Daoy (cell line): ENCODE measurements at places on chromosomes 2 and 18. TPM values are rescaled to one million over a fixed set of nuclear protein-coding genes. Genes with fewer than 3 reads are reported as not detected.

ATP9B gene
- 7.3 and 8.2 TPM in 2 replicates for total RNA-seq

ANKRD39 gene
- 11.7 and 24.4 TPM in 2 replicates for total RNA-seq

ATP8B1 gene
- total RNA-seq, result 5.2 and 7.5 TPM in 2 replicates

GLI2 gene
- total RNA-seq, result 4.2 and 45.6 TPM in 2 replicates

YES1 gene
- total RNA-seq, result 43.8 and 48.8 TPM in 2 replicates

SLC23A3 gene
- 0.63 and 0.86 TPM in 2 replicates for total RNA-seq

CFC1 gene
- total RNA-seq, result not detected in 2 replicates

CABLES1 gene
- total RNA-seq, result 6.2 and 7.8 TPM in 2 replicates

GPD2 gene
- total RNA-seq, result 36.9 and 56.7 TPM in 2 replicates

RAB31 gene
- total RNA-seq, result 18.2 and 19.3 TPM in 2 replicates

TRPM8 gene
- 0.06 and 0.12 TPM in 2 replicates for total RNA-seq

CHCHD5 gene
- 18.9 and 26.2 TPM in 2 replicates for total RNA-seq

DNA sequence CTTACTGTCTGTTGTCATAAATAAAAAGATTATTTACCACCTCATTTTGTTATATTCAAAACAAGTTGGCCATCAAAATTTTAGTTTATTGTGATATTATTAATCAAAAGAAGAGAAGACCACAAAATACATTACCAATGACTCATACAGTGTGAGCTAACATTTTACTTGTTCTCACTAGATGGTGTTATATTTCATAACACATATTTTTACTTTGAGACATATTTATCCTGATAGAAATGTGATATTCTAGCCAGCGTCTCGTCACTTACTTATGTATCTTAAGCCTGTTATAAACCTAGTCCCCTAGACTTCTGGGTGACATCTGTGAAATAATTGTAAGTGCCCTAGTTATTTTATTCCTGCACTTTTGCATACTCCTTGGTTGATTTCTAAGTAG, 263.2 kb downstream of the CDH7 start:
- DNase-seq, result no peak

DNA sequence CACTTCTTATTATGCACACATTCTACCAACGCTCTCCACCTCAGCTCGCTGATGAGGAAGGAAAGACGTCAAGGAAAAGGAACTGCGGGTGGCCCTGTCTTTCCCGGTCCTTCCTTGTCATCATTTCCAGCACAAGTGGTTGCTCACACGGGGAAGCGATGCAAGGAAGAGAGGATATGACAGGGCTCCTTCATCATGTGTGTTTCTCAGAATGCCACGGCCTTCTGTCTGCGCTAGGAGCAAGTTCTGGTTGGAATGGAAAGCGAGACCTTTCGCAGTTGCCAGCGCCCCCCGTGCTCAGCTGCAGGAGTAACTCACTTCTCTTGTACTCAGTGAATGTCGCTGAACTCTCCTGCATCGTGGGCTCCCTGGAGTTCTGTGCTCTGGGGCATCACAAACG, 191.8 kb upstream of the GLI2 start:
- DNase-seq, result no peak

DNA sequence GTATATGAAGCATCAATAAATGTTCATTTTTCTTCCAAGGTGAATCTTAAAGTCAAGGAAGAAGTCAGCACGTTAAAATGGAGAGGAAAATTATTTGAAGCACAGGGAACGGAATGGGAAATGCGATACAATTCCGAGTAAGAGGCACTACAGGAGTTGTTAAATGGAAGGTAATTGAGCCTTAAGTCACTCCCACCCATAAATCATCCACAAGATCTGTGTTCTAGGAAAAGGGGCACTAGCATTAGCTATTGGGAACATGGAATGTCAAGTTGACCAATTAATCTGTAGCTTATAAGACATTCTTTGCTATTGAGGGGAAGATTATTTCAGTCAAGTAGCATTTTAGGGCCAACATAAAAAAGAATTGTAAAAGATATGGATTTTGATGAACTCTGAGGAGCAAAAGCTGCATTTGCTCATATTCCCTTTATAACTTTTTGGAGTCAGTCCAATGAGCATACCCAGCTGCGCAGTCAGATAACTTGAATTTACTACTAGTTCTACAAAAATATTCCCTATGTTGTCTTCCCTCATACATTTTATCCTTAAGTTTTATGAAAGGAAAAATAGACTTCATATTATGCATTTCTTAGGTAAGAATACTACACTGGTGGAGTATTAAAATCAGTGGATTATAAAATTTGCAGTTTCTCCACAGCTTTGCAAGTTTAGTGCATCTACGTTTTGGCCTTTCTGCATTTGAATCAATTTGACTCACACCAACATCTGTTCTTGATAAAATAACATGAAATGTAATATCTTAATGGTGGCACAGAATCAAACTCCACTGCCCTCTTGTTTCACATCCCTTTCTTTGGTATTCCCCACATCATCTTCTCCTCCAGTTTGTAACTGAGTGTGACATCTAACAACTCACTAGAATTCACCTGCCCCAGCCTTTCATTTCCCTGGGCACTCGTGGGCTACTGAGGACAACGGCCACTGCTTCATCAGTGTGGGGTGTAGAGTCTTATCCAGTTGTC, 95.6 kb downstream of the SP3 start:
- DNase-seq, result no peak

DNA sequence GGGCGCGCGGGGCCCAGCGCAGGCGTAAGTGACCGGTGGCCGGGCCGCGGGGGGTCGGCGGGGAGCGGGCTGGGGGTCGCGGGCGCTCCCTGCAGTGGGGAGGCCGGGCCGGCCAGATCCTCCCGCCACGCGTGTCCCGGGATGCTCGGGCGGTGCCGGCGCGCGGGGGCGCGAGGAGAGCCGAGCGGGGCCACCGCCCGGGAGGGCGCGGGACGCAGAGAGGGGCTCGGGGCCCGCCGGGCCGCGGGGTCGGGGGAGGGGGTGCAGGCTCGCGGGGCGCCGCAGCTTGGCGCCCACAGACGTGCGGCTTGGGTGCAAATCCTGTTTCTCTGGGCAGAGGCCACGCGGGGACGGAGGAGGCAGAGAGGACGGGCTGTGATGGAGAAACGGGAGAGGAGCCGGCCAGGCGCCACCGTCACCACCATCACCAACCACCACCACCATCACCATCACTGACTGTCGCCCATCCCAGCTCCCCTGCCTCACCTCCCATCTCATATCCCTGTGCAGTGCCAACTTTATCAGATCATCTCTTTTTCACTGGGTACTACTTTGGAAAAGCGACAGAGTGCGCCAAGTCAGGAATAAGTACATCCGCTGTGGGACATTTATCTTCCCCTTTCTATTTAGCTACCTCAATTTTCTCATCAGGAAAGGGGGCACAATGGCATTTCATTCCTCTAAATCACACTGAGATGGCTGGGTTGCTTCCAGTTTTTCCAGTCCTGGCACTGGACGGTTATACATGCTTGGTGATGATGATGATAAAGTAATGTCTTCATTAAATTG, 97.2 kb upstream of the GPR45 start:
- peak; percentile 9 for DNase-seq

GRCh38 chr2:190126798-190127197, 64.3 kb upstream of the MSTN start:
- DNase-seq, result no peak

GRCh38 chr2:232349946-232350635, 28.5 kb upstream of the ALPP start:
- DNase-seq, result no peak

- no peak for DNase-seq
Measured at GRCh38 chr2:112340475-112341267, 65.3 kb downstream of the ZC3H6 start.

DNA sequence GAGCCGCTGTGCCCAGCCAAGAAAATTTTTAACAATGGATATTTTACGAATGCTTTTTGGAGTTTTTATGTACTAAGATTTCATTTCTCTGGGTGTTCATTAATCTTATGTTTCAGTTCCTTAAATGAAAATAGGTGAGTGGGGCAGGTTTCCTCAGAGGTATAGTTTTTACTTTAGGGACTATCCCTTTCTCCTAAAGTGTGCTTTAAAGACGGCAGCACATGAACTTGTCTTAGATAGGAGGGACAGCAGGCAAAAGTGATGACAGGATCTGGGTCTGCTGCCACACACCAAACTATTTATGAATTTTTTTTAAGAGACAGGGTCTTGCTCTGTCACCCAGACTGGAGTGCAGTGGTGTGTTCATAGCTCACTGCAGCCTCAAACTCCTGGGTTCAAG, 8.0 kb upstream of the REL start:
- no peak for DNase-seq

GRCh38 chr2:100380681-100381080, 36.8 kb downstream of the CHST10 start:
- DNase-seq, result no peak

DNA sequence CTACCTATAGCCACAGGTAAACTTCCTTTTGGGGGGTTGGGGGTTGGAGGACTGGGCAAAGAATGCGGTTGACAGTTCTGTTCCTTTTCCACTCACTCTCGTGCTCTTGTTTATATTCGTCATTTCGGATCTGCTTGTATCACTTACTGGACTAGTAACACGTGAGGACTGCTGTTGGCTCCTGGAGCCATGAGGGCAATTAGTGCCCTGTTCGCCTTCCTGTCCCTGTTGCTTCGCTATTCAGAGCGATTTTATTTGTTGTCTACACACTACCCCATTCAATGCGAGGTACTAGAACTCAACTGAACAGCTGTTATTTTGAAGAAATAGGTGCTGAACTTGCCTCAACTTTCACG, 1.1 kb downstream of the KCNJ3 start:
- no peak for DNase-seq

- DNase-seq, result no peak
Measured at GRCh38 chr18:40789286-40789685, 1165.7 kb upstream of the PIK3C3 start.

DNA sequence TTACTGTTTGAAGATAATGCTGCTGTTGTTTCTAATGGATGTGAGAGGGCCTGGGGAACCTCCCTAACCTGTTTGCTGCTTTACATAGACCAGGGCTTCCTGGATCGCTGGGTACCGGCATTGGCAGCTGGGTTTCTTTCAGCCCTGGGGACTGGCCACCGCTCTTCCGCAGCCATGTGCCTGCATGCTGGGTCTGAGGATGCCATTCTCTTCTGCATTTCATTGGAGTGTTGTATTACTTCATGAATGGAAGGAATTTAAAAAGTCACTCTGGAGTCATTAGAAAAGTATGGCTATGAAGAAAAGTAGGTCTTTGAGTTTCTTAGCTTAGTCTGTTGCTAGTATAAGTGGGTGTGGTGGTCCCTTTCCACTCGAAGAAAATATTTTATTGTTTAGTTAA, 107.3 kb upstream of the MGAT5 start:
- no peak for DNase-seq

- no peak for DNase-seq
Measured at GRCh38 chr2:45965871-45966498, 314.5 kb downstream of the PRKCE start.
